Osteoblast (primary cell): ENCODE measurements at places on chromosomes 2 and 18.

- no peak for DNase-seq
Measured at GRCh38 chr2:110748489-110748867, 16.1 kb downstream of the ACOXL start.

GRCh38 chr2:143474586-143474985 is 345.4 kb downstream of the ARHGAP15 start:
- DNase-seq = no peak

GRCh38 chr2:15206419-15206818 is 354.7 kb downstream of the NBAS start:
- DNase-seq = no peak

DNA sequence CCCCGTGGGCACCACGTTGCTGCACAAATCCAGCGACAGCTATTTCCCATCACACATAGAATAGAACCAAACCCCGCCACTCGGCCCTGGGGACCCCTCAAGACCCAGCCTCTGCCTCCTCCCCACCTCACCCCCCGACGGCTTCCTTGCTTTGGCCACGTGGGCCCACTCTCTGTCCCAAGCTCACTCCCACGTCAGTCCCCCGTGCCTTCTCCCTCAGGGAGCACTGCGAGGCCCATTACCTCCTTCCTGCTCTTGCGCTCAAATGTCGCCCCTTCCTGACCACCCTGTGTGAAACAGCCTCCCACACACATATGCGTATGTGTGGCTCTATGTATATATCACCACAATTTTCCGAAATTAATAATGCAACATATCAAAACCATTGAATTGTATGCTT is 239.7 kb downstream of the SH3BP4 start:
- DNase-seq = no peak

- DNase-seq = no peak
Measured at GRCh38 chr2:204645018-204645773, 99.9 kb downstream of the PARD3B start.

- DNase-seq = no peak
Measured at GRCh38 chr18:2147476-2148230, 423.7 kb downstream of the METTL4 start.

DNA sequence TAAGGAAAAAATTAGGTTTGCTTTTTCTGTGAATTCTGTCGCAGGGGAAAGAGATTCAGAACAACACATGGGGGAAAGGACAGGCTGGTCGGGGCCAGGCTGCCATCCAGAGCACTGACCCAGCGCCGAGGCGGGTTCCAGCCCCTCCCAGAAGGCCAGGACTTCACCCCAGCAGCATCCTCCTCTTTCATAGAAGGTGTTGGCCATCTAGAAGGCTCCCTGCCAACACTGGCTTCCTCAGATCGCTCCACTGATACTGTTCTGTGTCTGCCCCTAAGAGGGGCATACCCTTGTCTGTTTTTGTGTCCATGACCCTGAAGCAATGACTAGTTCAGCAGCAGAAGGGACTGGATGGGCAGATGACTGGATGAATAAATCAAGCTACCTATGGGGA is 144.5 kb downstream of the HDAC4 start:
- no peak for DNase-seq

GRCh38 chr2:68774569-68775271 is 40.1 kb downstream of the ARHGAP25 start:
- DNase-seq = no peak

- peak; percentile 34 for DNase-seq
Measured at GRCh38 chr2:45922577-45922988, 271.1 kb downstream of the PRKCE start.

DNA sequence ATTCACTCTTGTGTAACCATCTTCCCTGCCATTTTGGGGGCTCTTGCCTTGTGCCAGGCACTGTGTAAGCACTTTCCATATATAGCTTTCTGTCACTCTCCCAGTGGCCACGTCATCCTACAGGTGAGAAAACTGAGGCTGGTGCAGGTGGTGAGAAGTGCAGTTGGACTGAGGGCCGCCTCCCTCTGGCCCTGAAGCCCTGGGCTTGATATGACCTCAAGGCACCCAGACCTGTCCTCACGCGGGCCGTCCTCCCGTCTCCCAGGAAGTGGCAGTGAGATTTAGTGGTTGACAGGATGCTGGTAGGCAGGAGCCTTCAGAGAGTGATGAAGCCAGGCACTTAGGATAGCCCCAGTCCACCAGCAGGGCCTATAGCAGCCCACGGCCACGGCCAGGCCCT is 30.5 kb downstream of the MAL start:
- DNase-seq = no peak

- DNase-seq = no peak
Measured at GRCh38 chr2:2707206-2707991, 376.3 kb upstream of the MYT1L start.

DNA sequence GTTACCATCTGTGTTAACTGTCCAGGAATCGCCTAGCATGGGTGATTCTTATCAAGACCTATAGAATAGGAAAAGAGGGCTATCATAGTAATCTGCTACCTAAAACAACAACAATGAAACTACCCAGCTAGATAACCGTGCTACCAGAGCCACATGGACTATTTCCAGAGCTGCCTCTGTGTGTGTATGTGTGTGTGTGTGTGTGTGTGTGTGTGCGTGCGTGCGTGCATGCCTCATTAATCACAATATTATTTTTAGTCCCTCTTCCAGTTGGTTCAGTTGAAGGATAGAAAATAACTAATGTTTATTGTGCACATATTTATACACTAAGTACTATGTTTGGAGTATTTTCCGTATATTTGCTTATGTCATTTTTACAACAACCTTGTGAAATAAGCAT is 201.1 kb downstream of the SP3 start:
- no peak for DNase-seq

GRCh38 chr2:16296331-16297250 is 356.2 kb downstream of the MYCN start:
- DNase-seq = no peak

- DNase-seq = no peak
Measured at GRCh38 chr2:15814946-15815345, 125.4 kb upstream of the MYCN start.

DNA sequence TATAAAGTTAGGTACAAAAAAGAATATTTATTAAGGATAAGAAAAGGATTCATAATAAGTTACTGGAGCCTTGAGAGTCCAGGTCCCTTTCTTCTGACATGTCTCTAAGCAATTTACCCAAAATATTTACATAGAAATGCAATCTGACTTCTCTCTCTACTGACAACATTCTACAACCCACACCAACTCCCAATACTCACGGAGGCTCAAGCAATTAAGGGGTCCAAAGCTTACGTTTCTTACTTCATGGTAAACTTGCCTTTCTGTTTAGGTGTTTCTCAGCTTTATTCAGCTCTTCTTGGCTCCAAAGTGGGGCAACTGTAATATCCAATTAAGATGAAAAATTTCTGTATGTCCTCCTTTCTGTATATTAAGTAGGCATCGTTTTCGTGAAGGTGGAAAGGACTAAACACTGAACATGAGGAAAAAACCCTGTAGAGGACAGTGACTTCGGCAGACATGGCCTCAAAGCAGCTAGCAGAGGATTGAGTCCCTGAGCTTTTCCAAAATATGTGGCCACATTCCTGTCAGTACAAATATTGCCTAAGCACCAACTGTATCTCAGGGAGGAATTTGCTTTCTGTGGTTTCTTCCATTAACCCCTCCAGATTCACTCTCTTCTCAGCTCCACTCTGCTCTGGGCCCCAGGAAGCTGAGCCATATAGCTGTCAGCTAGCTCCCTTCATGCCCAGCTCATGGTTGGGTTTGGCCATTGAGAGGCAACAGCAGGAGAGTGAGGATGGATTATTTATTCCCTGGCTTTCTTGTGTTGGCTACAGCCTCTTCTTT is 67.9 kb upstream of the GLS start:
- no peak for DNase-seq

GRCh38 chr2:145593991-145594614 is 1074.2 kb upstream of the ZEB2 start:
- DNase-seq = peak; percentile 81

- DNase-seq = no peak
Measured at GRCh38 chr2:155310589-155310988, 612.1 kb downstream of the KCNJ3 start.

- no peak for DNase-seq
Measured at GRCh38 chr2:182741620-182742019, 25.6 kb downstream of the DNAJC10 start.

DNA sequence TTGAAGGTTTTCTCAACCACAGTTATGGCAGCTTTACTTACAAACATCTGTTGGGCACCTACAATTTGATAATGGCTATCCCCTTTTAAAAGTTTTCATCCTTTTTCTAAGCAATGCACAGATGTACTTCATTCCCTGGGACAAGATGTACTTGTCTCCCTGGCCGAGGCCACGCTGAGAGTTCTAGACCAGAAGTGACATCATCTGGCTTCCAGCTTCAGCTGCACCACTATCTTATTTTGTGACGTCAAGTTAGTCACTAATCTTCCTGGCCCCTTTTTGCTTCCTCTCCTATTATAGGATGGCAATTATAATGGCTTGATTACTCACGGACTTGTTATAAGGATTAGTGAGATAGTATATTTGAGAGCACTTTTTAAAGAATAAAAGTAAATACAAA is 386.4 kb downstream of the BCL11A start:
- DNase-seq = no peak

DNA sequence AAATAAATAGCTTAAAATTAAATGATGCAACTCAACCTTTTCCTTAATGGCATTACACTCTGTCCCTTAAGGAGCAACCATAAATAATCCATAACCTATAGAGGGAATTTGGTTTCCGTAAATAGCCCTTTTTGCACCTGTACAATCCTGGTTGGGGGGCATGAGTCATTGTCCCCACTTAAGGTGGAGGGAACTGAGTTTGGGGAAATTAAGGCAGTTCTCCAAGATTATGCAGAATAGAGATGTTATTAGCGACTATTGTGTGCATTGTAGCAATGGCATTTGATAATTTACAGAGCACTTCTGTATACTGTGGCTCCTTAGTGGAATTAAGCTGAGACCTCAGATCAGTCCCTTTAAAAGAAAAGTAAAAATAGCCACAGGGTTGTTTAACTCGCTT is 6.6 kb downstream of the MYCN start:
- no peak for DNase-seq

GRCh38 chr2:165500816-165501215 is 31.3 kb downstream of the CSRNP3 start:
- DNase-seq = no peak

DNA sequence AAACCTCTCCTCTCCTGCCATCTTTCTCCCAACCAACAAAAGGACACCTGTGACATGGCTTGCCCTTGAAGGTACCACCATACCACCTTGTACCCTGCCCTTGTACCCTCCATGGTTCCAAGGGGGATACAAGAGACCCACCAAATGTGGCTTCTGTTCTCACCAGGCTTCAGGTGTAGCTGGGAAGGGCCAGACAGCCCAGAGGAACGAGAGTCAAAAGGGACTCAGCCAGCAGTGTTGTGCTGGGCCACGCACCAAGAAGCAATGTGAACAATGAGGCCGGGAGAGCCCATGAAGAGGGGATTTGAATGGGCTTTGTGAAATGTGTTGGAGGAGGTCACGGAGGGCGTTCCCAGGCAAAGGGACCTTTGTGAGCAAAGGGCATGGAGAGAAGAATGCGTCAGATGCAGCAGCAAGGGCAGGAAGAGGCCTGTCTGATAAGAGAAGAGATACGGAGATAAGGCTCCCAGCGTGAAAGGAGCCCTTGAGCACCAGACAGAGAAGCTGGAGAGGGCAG is 48.6 kb downstream of the PLB1 start:
- DNase-seq = no peak

- DNase-seq = no peak
Measured at GRCh38 chr2:191701696-191702095, 23.8 kb downstream of the NABP1 start.

- no peak for DNase-seq
Measured at GRCh38 chr2:217438821-217439220, 564.0 kb downstream of the TNS1 start.

DNA sequence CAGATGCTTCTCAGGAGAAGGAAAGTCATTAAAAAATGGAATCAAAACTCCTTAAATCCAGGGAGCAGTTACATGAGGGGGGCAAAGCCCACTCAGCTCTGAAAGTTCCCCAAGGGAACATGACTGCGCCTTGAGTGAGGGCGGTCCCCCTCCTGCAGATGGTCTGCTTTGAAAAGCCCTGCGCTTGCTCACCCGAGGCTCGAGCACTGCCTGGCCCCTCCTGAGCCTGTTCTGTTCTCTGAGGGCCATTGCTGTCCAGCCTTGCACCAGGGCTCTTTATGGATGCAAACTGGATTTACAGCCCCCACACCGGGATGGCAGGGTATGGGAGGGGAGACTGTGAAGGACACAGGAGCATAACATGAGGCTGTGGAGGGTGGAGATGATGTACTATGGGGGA is 37.8 kb upstream of the DNMT3A start:
- DNase-seq = no peak

- peak; percentile 88 for DNase-seq
Measured at GRCh38 chr18:61892683-61893308, at the start of gene RNF152. Gene RNF152, minus strand, starts transcription at chr18:61893007. Its CDS starts 76,544 bp downstream, at chr18:61816463.

DNA sequence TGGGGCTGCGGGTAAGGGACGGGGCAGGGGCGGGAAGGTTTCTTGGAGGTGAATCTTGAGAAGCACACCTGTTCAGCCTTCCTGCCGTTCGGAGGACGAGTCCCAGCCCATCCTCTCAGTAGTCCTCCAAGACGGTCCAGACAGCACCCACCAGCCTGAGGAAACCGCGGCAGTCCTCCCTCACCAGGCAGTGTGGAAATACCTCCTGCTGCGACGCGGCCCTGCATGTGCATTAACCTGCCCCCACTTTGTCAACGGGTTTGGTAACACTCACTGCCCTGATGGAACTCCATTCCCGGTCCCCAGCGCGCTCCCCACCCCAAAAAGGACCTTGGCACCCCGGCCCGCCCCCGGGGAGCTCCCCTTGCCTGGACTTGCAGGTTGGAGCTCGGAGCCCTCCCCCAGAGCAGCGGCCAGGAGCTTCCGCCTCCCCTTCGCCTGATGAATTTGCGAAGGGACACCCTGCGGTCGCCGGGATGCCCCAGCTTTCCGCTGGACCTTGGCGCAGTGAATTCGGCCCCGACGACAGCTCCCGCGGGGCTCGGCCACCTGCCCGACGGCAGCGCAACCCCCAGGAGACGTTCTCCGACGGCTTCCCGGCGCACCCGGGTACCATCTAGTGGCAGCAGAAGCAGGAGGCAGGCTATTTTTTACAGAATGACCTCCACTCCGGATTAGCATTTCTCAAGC is 31.5 kb downstream of the ACVR1C start:
- peak; percentile 83 for DNase-seq

DNA sequence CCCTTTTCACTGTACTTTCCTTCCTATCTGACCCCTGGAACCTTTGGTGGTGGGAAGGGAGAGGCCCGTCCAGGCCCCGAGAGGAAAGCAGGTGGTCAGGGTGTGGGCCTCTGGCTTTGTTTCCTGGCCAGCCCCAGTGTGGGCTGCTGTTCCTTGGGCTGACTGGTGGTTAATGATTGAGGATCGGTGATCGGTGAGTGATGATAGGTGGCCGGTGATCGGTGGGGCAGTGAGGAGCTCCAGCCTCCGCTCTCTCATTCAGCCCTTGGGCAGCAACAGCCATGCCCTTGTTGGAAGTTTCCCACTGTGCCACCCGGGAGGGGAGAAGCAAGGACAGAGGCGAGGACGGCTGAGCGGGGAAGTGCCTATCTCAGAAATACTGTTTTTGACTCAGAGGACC is 7.3 kb downstream of the ACKR3 start:
- no peak for DNase-seq
